Mucosa of gallbladder (tissue), 1 donor: ENCODE measurements at places on chromosomes 4 and X.

DNA sequence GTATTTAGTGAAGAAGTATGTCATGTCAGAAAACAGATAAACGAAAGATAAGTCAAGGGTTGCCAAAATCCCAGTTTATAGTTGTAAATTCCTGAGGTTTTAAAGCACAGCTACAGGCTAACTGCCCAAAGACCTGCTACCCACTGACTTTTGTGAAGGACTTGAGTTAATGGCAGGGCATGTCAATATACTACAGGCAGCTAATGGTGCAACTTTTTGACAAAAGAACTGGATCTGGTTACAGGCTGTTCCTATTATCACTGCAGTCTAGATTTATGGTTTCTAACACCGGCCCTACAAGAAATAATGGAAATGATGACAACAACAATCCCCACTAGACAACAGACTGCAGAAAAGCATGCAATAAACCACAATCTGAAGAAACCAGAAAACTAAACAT lies 6.4 kb downstream of the SCML2 start:
- no peak for DNase-seq

DNA sequence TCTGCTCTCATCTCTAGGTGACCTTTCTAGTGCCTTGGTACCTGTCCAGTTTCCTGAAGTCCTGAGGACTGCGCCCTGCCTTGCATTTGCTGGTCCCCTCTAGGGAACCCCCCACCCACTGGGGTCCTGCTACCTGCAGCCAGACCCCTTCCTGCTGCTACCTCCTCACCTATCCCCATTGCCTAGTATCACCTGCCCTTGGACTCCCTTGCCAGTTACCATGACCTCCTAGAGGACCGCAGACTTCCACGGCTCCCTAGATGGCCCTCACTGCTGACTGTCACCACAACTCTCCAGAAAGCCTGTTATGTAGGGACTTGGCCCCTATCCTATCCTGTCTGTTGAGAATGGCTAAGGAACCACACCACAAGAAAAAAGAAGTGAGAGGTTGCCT lies 166.6 kb downstream of the EFNB1 start:
- no peak for DNase-seq

DNA sequence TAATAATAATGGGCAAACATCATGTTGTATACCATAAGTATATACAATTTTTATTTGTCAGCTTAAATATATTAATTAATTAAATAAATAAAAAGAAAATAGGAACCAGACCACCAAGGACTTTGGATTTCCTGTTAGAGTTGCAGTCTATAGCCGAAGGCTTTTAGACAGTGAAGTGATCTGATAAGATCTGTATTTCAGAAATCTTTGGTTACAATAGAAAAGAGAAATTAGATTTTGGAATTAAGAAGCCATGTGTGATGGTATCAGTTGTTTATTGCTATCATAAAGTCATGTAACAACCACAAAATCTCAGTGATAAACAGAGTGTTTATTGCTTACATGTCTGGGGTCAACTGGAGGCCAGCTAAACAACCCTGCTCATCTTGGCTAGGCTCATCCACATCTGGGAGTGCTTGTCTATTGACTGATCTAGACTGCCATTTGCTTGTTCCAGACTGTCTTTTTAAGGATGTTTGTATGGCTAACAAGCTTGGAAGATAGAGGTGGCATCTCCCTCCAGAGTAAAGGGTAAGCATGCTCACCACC lies 142.1 kb upstream of the USP9X start:
- no peak for DNase-seq

- DNase-seq: peak; percentile 42
Observed at GRCh38 chr4:17347445-17347844, 164.4 kb downstream of the QDPR start.

DNA sequence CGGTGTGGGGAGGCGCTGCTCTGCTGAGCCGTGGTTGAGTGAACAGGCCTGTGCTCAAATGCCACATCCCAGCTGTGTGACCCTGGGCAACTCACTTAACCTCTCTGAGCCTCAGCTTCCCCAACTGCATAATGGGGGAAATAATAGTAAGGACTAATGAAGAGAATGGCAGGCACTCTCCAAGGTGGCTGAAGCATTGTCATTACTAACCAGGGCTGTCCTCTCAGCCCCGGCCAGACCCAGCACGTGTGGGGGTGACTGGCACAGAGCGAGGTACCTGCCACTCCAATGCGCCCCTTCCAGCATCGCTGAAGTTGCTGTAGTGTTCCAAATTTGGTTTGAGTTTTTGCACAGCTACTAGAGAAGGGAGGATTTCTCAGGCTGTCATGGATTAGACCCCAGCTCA lies 80.0 kb downstream of the ABLIM2 start:
- DNase-seq: no peak

DNA sequence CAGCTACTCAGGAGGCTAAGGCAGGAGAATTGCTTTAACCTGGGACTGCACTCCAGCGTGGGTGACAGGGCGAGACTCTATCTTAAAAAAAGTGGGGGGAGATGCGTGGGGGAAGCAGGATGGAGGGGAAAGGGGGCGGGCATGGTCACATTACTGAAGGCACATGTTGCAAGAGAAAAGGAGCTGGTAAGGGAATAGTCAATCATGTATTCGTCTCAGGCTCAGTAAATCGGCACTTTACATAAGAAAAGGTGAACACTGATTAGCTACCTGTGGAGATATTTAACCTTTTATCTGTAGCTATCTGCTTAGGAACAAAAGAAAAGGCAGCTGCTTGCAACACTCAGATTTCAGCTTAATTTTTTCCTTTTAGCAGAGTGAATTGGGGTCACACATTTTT lies 132.5 kb downstream of the PLS3 start:
- DNase-seq: no peak

- DNase-seq: no peak
Observed at GRCh38 chrX:142233400-142233799, 28.3 kb upstream of the MAGEC2 start.

DNA sequence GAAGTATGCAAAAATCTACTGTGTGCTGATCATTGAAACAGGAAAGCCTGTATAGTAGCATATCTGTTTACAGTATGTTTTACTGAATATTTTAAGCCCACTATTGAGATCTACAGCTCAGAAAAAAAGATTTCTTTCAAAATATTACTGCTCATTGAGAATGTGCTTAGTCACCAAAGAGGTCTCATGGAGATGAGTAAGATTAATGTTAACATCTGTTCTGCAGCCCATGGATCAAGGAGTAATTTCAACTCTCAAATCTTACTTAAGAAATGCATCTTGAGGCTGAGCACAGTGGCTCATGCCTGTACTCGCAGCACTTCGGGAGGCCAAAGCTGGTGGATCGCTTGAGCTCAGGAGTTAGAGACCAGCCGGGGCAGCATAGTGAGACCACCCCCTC lies 3.3 kb downstream of the RNF4 start:
- no peak for DNase-seq
